ENCODE measurements at places on chromosomes 5 and 9.
A peak's percentile ranks its signal among the peaks of the same experiment; 100 is the strongest.

- no peaks in the 10 kb centered on the region for H3K4me1 ChIP-seq
- no peak for DNase-seq
- H3K36me3 ChIP-seq, result no peaks in the 10 kb centered on the region
- H3K27me3 ChIP-seq, result no peaks in the 10 kb centered on the region
- no peak overlapping the region for H3K27ac ChIP-seq
Measured at GRCh38 chr5:3345195-3345594, 250.4 kb upstream of the IRX1 start.

DNA sequence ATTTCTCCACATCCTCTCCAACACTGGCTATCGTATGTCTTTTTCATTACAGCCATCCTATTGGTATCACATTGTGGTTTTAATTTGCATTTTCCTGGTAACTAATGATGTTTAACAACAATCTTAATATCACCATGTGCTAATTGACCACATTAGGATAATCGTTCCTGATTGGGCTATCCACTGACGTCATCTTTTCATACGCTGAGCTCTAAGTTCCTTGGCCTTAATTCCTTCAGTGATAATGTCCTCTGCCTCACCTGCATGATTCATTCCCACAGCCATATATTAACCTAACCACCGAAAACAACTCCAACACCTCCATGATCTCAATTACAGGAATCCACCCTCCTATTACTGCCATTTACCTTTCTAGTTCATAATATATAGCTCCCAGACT lies 547.9 kb upstream of the BRINP1 start:
- H3K27me3 ChIP-seq, result no peaks in the 10 kb centered on the region
- H3K27ac ChIP-seq, result no peak overlapping the region
- DNase-seq, result no peak
- H3K4me1 ChIP-seq, result no peaks in the 10 kb centered on the region

DNA sequence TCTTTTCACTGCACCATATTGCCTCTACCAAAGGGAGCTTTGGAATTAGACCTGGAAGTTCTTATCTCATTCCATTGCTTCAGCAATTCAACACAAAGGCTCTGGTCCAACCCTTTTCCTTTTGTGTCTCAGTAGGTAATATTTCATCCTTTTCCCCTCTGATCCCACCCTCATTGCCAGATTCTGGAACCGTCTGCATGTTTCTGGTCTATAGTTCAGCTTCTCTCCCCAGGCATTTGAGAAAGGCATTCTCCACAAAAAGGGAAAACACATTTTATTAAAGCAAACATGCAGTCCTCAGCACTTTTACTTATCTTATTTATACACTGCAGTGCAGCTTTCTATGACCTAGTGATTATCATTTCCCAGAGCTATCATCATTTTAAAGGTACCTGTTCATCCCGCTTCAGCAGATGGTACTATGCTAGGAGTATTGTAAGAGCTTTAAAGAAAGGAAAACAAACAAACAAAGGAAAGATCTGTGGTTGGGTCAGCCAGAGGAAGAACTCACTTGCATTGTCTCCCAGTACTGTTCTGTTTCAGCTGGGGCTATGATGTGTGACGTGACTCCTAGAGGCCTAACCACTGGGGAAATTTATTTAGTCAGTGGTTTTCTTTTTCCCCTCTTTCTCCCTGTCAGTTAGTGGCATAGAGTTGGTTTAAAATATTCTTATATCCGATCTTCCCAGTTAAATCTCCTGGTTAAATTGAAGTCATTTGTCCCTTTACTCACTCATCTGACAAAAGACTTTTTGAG lies 269.2 kb downstream of the TMEM38B start:
- no peaks in the 10 kb centered on the region for H3K27me3 ChIP-seq
- H3K4me3 ChIP-seq, result no peak overlapping the region
- H3K4me1 ChIP-seq, result no peaks in the 10 kb centered on the region
- DNase-seq, result no peak

- no peaks in the 10 kb centered on the region for H3K36me3 ChIP-seq
- H3K27me3 ChIP-seq, result no peaks in the 10 kb centered on the region
- no peak overlapping the region for H3K27ac ChIP-seq
- no peak overlapping the region for H3K4me3 ChIP-seq
Measured at GRCh38 chr5:66704790-66705425, 108.7 kb downstream of the MAST4 start.

- no peaks in the 10 kb centered on the region for H3K27me3 ChIP-seq
- H3K4me3 ChIP-seq, result no peak overlapping the region
- no peak for DNase-seq
- no peaks in the 10 kb centered on the region for H3K4me1 ChIP-seq
Measured at GRCh38 chr5:174622067-174622466, 102.3 kb upstream of the MSX2 start.

DNA sequence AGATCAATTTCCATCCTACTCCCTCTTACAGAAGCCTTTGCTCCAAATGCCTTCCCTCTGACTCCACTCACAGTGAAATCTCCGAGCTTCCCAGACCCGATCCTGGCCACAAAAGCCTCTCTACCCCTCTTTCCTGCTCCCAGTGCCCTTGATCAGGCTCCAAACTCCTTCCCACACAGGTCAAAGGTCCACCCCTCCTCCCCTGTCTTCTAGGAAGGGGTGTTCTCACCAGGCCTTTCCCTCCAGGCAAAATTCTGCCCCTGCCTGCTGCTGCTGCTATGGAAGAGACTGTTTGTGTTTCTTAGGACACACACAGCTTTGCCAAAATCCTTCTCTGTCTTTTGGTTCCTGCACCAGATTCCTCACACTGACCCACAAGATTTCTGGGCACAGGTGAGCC lies 85.8 kb upstream of the ALDH1A1 start:
- H3K36me3 ChIP-seq, result no peaks in the 10 kb centered on the region
- DNase-seq, result no peak
- no peaks in the 10 kb centered on the region for H3K27me3 ChIP-seq
- H3K27ac ChIP-seq, result no peak overlapping the region
- no peak overlapping the region for H3K4me3 ChIP-seq

- no peak for DNase-seq
- H3K4me1 ChIP-seq, result peaks cover 7% of the 10 kb centered on the region
- no peaks in the 10 kb centered on the region for H3K36me3 ChIP-seq
- H3K27me3 ChIP-seq, result no peaks in the 10 kb centered on the region
- no peak overlapping the region for H3K4me3 ChIP-seq
Measured at GRCh38 chr9:124182741-124183140, 75.0 kb upstream of the NEK6 start.

GRCh38 chr9:124449381-124450151 lies 685 bp upstream of the ADGRD2 start:
- no peak overlapping the region for H3K27ac ChIP-seq
- peaks cover 7% of the 10 kb centered on the region for H3K4me1 ChIP-seq
- peaks cover 18% of the 10 kb centered on the region for H3K27me3 ChIP-seq
- H3K36me3 ChIP-seq, result no peaks in the 10 kb centered on the region
- DNase-seq, result no peak

DNA sequence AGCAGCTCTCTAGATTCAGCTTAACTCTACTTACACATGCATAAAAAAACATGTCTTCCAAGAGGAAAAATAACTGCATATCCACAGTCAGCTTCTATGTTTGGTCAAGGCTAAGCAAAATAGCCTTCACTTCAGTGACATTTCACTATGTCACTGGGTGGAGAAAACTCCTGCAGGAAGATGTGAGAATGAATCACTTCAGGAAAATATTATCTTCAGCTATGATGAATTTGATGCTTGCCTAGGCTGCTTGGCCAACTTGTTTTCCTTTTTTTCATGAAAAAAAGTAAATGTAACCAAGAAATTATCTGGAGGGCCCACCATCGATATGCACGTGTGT lies 143.0 kb upstream of the ZNF608 start:
- no peak overlapping the region for H3K27ac ChIP-seq
- no peaks in the 10 kb centered on the region for H3K36me3 ChIP-seq
- H3K4me1 ChIP-seq, result peaks cover 5% of the 10 kb centered on the region
- no peak overlapping the region for H3K4me3 ChIP-seq
- DNase-seq, result no peak

GRCh38 chr9:104240890-104241289 lies 146.8 kb downstream of the SMC2 start:
- no peak overlapping the region for H3K4me3 ChIP-seq
- DNase-seq, result no peak
- H3K27ac ChIP-seq, result no peak overlapping the region
- H3K36me3 ChIP-seq, result no peaks in the 10 kb centered on the region

DNA sequence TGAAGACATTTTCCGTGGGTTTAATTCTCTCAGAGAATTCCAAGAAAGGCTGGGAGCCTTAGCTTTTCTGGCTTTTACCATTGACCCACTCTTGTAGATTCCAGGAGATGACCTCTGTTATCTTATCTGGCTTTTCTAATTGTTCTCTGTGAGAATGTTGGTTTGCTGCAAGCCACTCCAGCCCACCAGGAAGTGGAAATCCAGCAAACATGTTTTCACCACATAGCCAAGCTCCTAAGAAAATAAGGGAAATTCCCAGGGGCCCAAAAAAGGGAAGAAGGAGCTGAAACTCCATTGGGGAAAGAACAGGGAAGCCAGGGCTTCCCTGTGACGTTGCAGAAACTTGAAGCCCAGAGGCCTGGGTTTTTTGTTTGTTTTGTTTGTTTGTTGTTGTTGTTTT lies 19.7 kb downstream of the GPR107 start:
- H3K4me3 ChIP-seq, result no peak overlapping the region
- H3K27me3 ChIP-seq, result no peaks in the 10 kb centered on the region
- H3K27ac ChIP-seq, result peak overlapping the region; percentile 17
- peaks cover 35% of the 10 kb centered on the region for H3K4me1 ChIP-seq

DNA sequence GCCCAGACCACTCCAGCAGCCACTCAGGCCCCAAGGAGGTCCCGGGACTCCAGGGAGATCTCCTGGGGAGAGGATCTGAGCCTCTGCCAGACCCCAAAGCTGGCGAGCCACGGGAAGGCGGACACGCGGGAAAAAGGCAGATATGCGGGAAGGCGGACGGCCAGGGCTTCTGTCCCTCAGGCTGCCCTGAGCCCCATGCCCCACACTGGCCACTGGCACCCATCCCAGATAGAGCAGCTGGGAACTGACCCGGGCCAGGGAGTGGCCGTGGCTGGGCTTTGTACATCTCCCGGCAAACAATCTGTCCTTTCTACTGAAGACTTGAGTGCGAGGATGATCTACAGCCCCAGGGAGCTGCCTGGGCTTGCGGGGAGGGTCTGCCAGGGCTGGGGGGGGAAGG lies 21.1 kb upstream of the NOTCH1 start:
- no peaks in the 10 kb centered on the region for H3K36me3 ChIP-seq
- DNase-seq, result no peak
- no peaks in the 10 kb centered on the region for H3K27me3 ChIP-seq
- no peak overlapping the region for H3K27ac ChIP-seq
- no peak overlapping the region for H3K4me3 ChIP-seq
- peaks cover 45% of the 10 kb centered on the region for H3K4me1 ChIP-seq

DNA sequence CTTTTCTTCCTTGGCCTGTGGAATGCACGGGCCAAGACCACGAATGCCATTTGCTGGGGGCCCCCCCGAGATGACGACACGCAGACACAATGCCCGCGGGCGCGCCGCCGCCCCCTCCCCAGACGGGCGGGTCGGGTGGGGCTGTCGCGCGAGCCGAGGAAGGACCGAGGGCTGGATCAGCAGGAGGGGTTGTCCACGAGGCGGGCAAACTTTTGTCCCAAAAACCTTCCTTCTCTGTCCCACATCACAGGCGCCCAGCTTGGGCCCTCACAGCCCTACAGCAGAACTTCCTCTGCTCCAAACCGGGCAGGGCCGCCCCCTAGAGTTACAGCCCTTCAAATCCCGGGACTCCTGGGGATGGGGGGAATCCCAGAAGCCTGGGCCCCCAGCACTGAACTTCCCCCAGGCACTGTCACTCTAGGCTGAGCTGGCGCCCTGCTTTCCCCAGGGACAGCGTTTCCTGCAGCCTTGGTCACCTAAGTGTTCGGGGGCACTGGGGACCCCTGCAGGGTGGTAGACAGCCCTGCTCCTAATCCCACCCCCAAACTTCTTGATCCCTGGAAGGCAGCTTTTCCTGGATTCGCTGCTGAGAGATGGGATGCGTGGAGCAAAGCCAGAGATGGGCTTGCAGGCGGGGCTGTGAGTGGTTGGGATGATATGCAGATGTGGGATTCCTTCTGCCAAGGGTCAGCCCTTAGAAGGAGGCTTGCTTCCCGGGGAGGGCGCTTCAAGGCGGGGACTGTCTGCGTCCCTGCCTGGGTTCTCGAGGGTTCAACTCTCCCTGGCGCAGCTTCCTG lies 980 bp downstream of the COL5A1 start:
- no peak overlapping the region for H3K27ac ChIP-seq
- no peaks in the 10 kb centered on the region for H3K4me1 ChIP-seq
- no peaks in the 10 kb centered on the region for H3K36me3 ChIP-seq

- DNase-seq, result no peak
- H3K36me3 ChIP-seq, result no peaks in the 10 kb centered on the region
- H3K4me1 ChIP-seq, result no peaks in the 10 kb centered on the region
- H3K27me3 ChIP-seq, result no peaks in the 10 kb centered on the region
- no peak overlapping the region for H3K27ac ChIP-seq
- no peak overlapping the region for H3K4me3 ChIP-seq
Measured at GRCh38 chr9:104635456-104635855, 17.5 kb upstream of the OR13C9 start.

- no peaks in the 10 kb centered on the region for H3K27me3 ChIP-seq
- no peak overlapping the region for H3K27ac ChIP-seq
- no peak overlapping the region for H3K4me3 ChIP-seq
- H3K4me1 ChIP-seq, result peaks cover 2% of the 10 kb centered on the region
- H3K36me3 ChIP-seq, result no peaks in the 10 kb centered on the region
Measured at GRCh38 chr9:94150890-94151650, 66.8 kb downstream of the PTPDC1 start.

GRCh38 chr5:117204404-117204803 lies 629.8 kb upstream of the SEMA6A start:
- no peaks in the 10 kb centered on the region for H3K27me3 ChIP-seq
- H3K36me3 ChIP-seq, result no peaks in the 10 kb centered on the region
- no peaks in the 10 kb centered on the region for H3K4me1 ChIP-seq

GRCh38 chr5:159135896-159136531 lies 36.3 kb upstream of the EBF1 start:
- H3K36me3 ChIP-seq, result no peaks in the 10 kb centered on the region
- no peaks in the 10 kb centered on the region for H3K4me1 ChIP-seq
- no peak overlapping the region for H3K4me3 ChIP-seq
- DNase-seq, result no peak
- H3K27me3 ChIP-seq, result no peaks in the 10 kb centered on the region

DNA sequence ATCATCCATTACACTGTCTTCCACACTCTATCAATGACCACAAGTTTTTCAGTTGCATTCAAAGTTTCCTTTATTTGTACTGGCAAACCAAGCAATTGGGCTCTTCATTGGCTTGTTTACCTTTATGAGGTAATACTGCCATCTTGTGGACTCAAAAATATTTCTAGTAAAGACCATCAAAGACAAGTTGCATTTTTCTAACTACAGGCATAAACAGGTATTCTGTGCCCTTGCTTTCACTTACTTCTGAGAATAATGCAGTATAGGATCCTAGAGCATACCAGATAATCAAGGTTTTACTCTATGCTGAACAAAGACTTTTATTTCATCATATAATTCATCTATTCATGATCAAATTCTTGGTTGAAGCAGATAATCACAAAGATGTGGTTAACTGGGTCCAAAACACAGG lies 173.7 kb upstream of the POU5F2 start:
- peak; percentile 2 for DNase-seq
- H3K27me3 ChIP-seq, result no peaks in the 10 kb centered on the region
- no peaks in the 10 kb centered on the region for H3K36me3 ChIP-seq
- H3K4me3 ChIP-seq, result no peak overlapping the region
- H3K27ac ChIP-seq, result no peak overlapping the region
- H3K4me1 ChIP-seq, result no peaks in the 10 kb centered on the region

Data from CD14-positive monocyte (primary cell).